ENCODE measurements at places on chromosomes 12 and 14.

DNA sequence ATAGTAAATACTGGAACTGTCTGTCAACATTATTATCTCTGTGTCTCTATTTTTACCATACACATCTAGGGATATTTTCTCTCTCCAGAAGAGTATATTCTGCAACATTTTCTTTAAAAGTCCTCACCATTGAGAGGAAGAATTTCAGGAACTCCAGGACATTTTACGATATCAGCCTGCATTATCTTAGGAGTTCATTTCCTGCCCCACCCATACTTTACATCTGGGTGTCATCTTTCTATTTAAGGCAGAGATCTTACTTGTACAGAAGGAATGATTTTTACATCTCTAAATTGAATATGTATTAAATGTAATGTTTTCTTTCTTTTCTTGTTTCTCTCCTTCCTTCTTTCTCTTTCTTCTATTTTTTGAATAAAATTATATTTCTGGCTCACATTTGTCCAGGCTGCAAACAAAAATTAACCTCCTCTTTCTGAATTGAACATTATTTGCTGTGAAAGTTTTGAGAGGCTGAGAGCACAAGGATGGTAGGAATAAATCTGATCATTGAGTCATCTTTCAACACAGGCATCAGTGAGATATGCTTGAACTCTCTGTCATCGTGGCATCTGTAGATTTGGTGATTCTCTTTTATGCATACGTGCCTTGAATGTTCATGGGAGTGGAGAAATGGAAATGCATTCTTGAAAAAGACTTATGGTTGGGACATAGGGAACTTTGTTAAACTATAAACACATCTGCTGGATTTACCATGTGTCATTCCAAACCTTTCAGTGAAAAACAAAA, 753.6 kb downstream of the SLC16A7 start:
- no peak for DNase-seq

DNA sequence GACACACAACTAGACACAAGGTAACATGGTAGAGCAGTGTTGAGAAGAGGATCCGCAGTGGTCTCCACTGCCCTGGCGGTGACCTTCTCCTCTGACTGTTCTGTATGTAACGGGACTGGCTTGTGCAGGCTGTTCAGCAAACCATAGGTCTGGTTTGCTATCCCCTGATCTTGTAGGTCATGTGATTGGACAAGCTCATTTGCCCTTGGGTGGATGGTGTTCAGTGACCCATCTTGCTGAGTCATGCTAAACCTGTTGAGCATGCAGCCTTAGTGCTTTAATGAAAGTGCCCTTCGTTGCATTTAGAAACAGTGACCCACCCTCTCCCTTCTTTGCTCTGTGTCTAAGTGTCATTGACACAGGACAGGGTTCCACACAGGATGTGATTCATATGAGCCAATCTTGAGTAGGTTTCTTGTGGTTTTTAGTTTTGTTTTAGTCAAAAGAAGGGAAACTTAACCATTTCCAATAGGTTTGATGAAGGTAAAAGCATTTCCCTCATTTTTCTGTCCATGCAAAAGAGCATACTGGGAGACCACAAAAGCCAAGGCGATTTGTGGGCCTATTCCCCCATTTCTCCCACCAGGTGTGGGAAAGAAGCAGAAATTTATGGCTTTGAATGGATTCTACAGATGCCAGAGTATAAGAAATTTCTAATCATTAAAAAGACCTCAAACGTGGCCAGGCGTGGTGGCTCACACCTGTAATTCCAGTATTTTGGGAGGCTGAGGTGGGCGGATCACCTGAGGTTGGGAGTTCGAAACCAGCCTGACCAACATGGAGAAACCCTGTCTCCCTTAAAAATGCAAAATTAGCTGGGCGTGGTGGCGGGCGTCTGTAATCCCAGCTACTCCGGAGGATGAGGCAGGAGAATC, 32.6 kb upstream of the HIF1A start:
- peak; percentile 97 for DNase-seq

DNA sequence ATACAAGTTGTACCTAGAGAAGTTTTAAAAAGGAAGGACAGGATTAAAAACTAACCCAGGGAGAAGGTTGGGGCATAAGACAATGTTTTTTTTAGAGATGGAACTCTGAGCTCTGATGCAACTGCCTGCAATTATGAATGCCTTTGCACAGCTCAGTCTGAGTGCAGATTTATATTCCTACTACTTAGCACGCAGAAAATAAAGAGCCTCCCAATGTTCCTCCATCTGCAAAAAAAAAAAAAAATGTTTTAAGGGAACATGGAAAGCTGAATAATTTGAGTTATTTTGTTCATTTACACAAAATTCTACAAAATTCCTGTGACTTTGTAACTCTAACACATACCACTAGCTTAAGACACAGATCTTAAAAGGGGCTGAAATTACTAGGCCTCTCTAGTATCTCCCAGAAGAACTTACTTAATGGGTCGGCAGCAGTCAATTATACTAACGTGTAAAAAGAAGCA, 15.7 kb downstream of the CLIP1 start:
- DNase-seq: no peak

- no peak for DNase-seq
These were observed 212.8 kb upstream of the BMP4 start for GRCh38 chr14:54169254-54169924.

DNA sequence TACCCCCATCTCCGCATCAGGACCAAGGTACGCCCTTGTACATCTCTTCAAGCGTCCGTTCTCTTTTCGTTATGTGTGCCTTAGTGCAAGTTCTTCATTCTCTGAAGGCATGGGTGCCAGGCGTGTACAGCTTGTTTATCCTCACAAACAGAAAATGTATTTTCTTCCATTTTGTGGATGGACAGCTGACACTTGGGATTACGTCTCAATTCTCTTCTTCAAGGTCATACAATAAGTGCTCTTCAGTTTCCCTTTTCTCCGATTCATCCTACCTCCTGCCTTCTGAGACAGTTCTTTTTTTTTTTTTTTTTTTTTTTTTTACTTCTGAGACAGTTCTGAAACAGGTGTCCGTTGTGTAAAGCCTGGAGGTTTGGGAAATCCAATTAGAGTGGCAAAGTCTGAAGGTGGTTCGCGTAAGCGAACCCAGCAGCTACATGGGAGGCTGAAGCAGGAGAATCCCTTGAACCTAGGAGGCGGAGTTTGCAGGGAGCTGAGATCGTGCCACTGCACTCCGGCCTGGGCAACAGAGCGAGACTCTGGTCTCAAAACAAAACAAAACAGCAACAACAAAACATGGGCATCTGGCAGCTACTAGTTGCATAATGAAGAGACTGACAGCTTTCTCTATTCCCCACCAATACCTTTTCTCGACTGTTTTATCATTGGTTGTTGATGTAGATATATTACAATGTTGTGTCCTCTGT, 734 bp downstream of the COX6A1 start:
- DNase-seq: no peak

DNA sequence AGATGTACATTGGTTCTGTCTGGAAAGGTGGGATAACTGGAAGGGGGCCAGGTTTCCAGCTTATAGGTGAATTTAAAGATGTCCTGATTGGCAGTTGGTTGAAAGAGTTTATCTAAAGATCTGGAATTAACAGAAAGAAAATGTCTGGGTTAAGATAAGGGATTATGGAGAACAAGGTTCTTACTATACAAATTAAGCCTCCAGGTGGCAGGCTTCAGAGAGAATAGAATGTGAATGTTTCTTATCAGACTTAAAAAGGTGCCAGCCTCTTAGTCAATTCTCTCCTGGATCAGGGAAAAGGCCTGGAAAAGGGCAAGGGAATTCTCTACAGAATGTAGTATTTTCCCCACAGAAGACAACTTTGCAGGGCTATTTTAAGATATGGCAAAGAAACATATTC, 53.1 kb downstream of the CNTN1 start:
- DNase-seq: no peak

GRCh38 chr14:58650857-58651256, 13.1 kb downstream of the DACT1 start:
- no peak for DNase-seq

- DNase-seq: no peak
These were observed 15.0 kb upstream of the ACTN1 start for GRCh38 chr14:68994056-68994455.

- no peak for DNase-seq
These were observed 278.1 kb downstream of the SLC6A15 start for GRCh38 chr12:84634526-84634925.

GRCh38 chr14:71555654-71556559, 376.3 kb upstream of the RGS6 start:
- DNase-seq: peak; percentile 85

DNA sequence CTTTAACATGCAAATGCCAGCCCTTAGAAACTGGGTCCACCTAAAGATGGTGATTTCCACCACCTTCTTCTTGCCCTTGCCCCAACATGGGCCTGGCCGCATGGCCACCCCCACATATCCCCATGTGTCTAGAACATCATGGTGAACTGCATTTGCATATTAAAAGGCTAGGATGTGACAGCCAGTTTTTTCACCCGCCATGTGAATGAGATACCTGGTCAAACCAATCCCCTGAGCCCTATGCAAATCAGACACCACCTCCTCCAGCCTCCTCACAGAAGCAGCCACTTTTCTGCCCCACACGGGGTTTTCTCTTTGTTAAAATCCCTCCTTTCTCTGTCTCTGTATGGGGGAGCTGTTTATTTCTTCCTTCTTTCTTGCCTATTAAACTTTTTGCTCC, 1322.5 kb downstream of the FSCB start:
- DNase-seq: no peak
